ENCODE measurements at places on chromosomes 3 and 15.

DNA sequence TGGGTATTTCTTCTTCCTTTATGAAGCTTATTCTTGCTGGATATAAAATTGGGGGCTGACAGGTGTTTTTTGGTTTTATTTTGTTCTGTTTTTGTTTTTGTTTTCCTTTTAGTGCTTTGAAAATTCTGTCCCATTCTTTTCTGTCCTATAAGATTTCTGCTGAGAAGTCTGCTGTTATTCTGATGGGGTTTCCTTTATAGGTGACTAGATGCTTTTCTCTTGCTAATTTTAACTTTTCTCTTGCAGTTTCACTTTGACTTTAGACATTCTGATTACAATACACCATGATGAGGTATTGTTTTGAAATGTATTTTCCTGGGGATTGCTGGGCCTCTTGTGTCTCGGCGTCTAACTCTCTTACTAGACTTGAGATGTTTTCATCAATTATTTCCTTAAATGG is 22.8 kb downstream of the TTC14 start:
- no peaks in the 10 kb centered on the region for H3K4me1 ChIP-seq
- H3K27ac ChIP-seq: no peak overlapping the region
- DNase-seq: no peak
- no peak overlapping the region for H3K4me3 ChIP-seq
- no peaks in the 10 kb centered on the region for H3K27me3 ChIP-seq
- no peaks in the 10 kb centered on the region for H3K36me3 ChIP-seq

GRCh38 chr3:89859757-89860156 is 752.3 kb downstream of the EPHA3 start:
- no peak overlapping the region for H3K27ac ChIP-seq
- no peak overlapping the region for H3K4me3 ChIP-seq
- no peaks in the 10 kb centered on the region for H3K36me3 ChIP-seq
- no peaks in the 10 kb centered on the region for H3K4me1 ChIP-seq
- no peak for DNase-seq

DNA sequence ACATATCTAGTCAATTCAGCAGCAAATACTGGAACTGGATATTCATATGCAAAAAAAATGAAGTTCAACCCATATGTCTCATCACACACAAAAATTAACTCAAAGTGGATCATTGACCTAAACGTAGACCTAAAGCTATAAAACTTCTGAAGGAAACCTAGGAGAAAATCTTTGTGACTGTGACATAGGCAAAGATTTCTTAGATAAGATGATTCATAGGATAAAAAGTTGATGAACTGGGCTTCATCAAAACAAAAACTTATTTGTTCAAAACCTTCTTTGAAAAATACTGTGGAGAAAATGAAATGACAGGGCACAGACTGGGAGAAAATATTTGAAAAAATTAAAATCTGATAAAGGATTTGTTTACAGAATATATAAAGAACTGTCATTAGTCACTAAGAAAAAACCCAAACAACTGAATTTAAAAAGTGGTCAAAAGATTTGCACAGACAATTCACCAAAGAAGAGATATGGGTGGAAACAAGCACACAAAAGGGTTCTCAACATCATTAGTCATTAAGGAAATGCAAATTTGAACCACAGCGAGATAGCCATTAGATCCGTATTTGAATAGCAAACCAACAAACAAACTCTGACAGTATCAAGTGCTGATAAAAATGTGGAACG is 62.8 kb downstream of the ITGB5 start:
- no peak for DNase-seq
- H3K4me3 ChIP-seq: no peak overlapping the region
- H3K36me3 ChIP-seq: no peaks in the 10 kb centered on the region
- peaks cover 46% of the 10 kb centered on the region for H3K4me1 ChIP-seq
- no peaks in the 10 kb centered on the region for H3K27me3 ChIP-seq

GRCh38 chr3:174883881-174884675 is 24.9 kb downstream of the NAALADL2 start:
- DNase-seq: no peak
- no peak overlapping the region for H3K4me3 ChIP-seq
- no peaks in the 10 kb centered on the region for H3K36me3 ChIP-seq
- no peaks in the 10 kb centered on the region for H3K4me1 ChIP-seq
- H3K27me3 ChIP-seq: no peaks in the 10 kb centered on the region

DNA sequence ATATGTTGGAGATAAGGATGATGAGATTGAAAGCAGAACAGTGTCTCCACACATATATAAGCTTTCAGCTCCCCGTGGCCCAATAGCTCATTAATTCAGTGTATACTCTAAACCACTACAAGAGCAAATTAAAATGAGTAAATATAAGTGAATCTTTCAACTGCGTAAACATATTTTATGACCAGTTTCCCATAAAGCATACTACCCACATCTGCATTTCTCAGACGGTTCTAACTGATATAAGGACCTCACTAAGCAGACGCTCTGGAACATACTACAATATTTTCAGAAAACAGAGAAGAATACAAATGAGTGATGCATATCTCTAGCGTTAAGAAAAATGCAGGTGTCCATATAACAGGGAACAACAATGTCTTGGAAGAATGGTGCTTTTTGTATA is 73.2 kb downstream of the INO80 start:
- no peaks in the 10 kb centered on the region for H3K27me3 ChIP-seq
- no peak for DNase-seq
- H3K4me3 ChIP-seq: no peak overlapping the region
- no peak overlapping the region for H3K27ac ChIP-seq
- H3K4me1 ChIP-seq: no peaks in the 10 kb centered on the region

DNA sequence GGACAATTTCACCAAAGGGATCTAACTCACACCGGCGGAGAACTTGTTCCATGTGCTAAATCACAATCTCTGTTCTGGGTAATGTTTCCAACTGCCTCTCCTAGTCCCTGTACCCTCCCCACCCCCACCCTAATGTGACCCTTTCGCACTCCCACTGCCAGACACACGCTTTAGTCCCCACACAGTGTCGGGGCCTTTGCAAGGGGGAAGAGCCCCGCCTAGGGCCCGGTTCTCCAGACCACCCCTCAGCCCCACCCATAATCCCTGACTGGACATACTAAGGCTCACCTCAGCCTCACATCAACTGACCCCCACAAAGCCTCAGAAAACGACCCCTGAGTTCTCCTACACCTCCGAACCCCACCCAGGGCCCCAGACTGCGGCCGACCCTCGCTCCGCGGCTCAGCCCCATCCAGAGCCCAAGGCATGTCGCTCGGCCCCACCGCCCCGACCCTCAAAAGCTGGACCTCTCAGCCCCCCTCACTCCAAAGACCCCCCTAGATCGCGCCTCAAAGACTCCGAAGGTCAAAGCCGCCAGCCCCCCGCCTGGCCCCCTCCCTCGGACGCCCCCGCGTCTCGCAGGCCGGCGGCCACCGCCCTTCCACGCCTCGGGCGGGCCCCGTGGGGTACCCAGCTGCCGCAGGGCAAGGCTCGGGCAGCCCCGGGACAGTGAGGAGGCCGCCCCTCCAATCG is 72.0 kb upstream of the MAP4 start:
- no peaks in the 10 kb centered on the region for H3K36me3 ChIP-seq
- no peaks in the 10 kb centered on the region for H3K27me3 ChIP-seq
- peak overlapping the region; percentile 100 for H3K27ac ChIP-seq
- H3K4me3 ChIP-seq: peak overlapping the region; percentile 82

- H3K27ac ChIP-seq: no peak overlapping the region
- no peaks in the 10 kb centered on the region for H3K4me1 ChIP-seq
- no peaks in the 10 kb centered on the region for H3K27me3 ChIP-seq
- no peak overlapping the region for H3K4me3 ChIP-seq
- no peak for DNase-seq
- no peaks in the 10 kb centered on the region for H3K36me3 ChIP-seq
Measured at GRCh38 chr3:102514241-102514640, 79.4 kb downstream of the ZPLD1 start.

DNA sequence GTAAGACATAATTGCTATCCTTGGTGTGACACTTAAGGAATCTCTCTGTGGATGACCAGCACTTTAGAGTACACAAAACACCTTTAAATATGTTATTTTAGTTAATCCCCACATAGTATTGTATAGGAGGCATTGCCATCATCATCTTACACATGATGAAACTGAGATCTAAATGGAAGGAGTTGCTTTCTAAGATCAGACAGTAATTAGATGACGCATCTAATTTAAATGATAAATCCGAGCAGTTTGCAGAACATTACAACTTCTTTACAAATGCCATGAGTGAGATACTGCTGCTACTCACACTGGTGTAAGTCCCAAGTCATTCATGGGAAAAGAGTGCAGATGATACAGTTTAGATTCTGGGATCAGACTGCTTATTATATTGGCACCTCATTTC is 431.9 kb downstream of the MFSD1 start:
- H3K4me1 ChIP-seq: no peaks in the 10 kb centered on the region
- H3K36me3 ChIP-seq: no peaks in the 10 kb centered on the region

DNA sequence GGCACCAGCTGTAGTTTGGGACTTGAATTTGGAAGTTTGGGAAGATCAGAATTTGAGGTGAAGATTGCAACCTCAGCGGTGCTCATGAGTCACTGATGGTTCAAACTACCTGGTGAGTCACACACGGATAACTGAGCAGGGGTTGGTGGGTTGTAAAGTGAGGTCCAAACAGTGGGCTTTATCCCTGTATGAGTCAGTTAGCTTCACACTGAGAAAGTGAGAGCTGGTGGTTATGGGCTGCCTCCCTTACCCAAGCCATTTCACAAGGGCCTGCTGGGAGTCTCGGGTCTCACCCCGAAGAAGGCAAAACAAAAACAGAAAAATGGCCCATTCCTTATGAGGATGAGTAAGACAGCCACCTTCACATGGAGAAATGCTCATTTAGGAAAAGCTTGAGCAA is 77.0 kb downstream of the ITGA11 start:
- H3K4me3 ChIP-seq: no peak overlapping the region
- no peaks in the 10 kb centered on the region for H3K36me3 ChIP-seq
- no peaks in the 10 kb centered on the region for H3K27me3 ChIP-seq
- peaks cover 12% of the 10 kb centered on the region for H3K4me1 ChIP-seq
- H3K27ac ChIP-seq: no peak overlapping the region

GRCh38 chr3:50297896-50298725 is 1.1 kb downstream of the HYAL3 start:
- DNase-seq: no peak
- peak overlapping the region; percentile 68 for H3K4me3 ChIP-seq

- H3K36me3 ChIP-seq: no peaks in the 10 kb centered on the region
- peak overlapping the region; percentile 82 for H3K4me3 ChIP-seq
- H3K4me1 ChIP-seq: peaks cover 39% of the 10 kb centered on the region
- no peaks in the 10 kb centered on the region for H3K27me3 ChIP-seq
- no peak for DNase-seq
- H3K27ac ChIP-seq: peak overlapping the region; percentile 84
Measured at GRCh38 chr3:138348754-138349739, 668 bp downstream of the MRAS start.

- no peaks in the 10 kb centered on the region for H3K4me1 ChIP-seq
- no peaks in the 10 kb centered on the region for H3K36me3 ChIP-seq
- no peak for DNase-seq
- no peak overlapping the region for H3K27ac ChIP-seq
Measured at GRCh38 chr15:29860872-29861271, 38.6 kb upstream of the TJP1 start.

- no peaks in the 10 kb centered on the region for H3K27me3 ChIP-seq
- peaks cover 26% of the 10 kb centered on the region for H3K4me1 ChIP-seq
- DNase-seq: no peak
Measured at GRCh38 chr3:15097891-15098290, 1.1 kb downstream of the RBSN start.

GRCh38 chr15:70064441-70064840 is 33.3 kb downstream of the TLE3 start:
- H3K36me3 ChIP-seq: peaks cover 36% of the 10 kb centered on the region
- H3K27ac ChIP-seq: no peak overlapping the region
- H3K4me1 ChIP-seq: no peaks in the 10 kb centered on the region

- peak overlapping the region; percentile 35 for H3K27ac ChIP-seq
- no peak overlapping the region for H3K4me3 ChIP-seq
- H3K27me3 ChIP-seq: no peaks in the 10 kb centered on the region
Measured at GRCh38 chr3:182052332-182052731, 340.6 kb downstream of the SOX2 start.

GRCh38 chr3:20078194-20078714 is 38.0 kb downstream of the KAT2B start:
- H3K4me1 ChIP-seq: peaks cover 10% of the 10 kb centered on the region
- no peaks in the 10 kb centered on the region for H3K27me3 ChIP-seq
- no peak overlapping the region for H3K4me3 ChIP-seq
- no peak for DNase-seq

DNA sequence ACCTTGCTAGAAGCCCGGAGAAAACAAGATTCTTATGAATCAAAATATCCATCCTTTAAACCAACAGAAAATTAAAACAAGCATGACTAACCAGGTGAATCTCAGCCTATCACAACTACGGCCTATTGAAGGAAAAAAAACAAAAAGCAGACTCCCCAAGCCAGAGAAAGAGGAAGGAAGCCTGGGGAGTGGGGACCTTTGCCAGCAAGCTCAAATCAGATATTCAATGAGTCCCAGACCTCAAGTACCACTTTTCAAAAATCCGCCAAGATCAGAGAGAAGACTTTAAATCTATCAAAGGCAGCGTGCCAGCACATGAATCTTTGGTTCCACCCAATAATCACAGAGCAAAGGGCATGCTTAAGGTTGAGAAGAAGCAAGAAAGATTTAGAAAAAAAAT is 253.8 kb downstream of the NTRK3 start:
- H3K27ac ChIP-seq: no peak overlapping the region
- H3K27me3 ChIP-seq: no peaks in the 10 kb centered on the region
- no peaks in the 10 kb centered on the region for H3K4me1 ChIP-seq
- H3K36me3 ChIP-seq: no peaks in the 10 kb centered on the region
- H3K4me3 ChIP-seq: no peak overlapping the region

- no peak for DNase-seq
- H3K27me3 ChIP-seq: no peaks in the 10 kb centered on the region
- no peak overlapping the region for H3K27ac ChIP-seq
- no peaks in the 10 kb centered on the region for H3K4me1 ChIP-seq
- H3K36me3 ChIP-seq: no peaks in the 10 kb centered on the region
Measured at GRCh38 chr3:74328435-74328834, 286.0 kb downstream of the CNTN3 start.

DNA sequence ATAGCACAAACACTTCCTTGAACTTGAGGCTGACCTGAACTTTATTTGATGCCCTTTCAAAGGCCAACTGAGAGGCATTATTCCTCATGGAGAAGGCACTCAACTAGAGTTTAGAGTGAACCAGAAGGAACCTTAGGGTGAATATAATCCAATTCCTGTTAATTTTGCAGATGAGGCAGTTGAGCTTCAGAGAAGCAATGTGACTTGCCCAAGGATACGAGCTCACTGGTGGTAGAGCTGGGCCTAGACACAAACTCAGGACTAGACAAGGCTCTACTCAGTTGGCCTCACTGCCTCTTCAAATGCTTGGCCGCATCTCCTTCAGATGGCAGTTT is 172.7 kb upstream of the ADAMTS9 start:
- no peak overlapping the region for H3K4me3 ChIP-seq
- DNase-seq: no peak
- H3K27ac ChIP-seq: no peak overlapping the region
- no peaks in the 10 kb centered on the region for H3K4me1 ChIP-seq

GRCh38 chr3:141482245-141482922 is 4.4 kb upstream of the RASA2 start:
- H3K27ac ChIP-seq: no peak overlapping the region
- no peaks in the 10 kb centered on the region for H3K36me3 ChIP-seq
- H3K4me3 ChIP-seq: no peak overlapping the region
- H3K4me1 ChIP-seq: peaks cover 9% of the 10 kb centered on the region
